ENCODE measurements at places on chromosomes 2 and 18.

- DNase-seq: no peak
Observed at GRCh38 chr2:152890736-152891135, 172.3 kb downstream of the ARL6IP6 start.

GRCh38 chr18:61710082-61710620 lies 182.7 kb downstream of the RNF152 start:
- DNase-seq: no peak

- no peak for DNase-seq
Observed at GRCh38 chr2:38192976-38193375, 117.0 kb upstream of the CYP1B1 start.

DNA sequence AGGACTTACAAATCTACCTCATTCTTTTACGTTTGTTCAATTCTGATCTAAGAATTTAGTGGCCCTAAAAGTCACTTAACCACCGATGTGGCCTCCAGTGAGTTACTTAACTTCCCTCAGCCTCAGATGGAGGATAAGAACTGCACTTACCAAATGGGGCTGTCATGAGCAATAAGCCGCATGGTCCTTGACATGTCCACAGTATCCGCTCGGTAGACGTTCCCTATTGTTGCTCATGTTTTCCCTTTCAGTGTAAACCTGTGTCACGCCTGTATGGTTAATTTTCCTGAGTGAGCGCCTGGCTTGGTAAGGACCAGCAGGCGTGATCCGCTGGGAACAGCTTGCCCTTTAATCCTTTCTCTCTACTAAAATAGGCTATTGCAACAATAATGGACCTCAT lies 20.3 kb downstream of the SEC11C start:
- no peak for DNase-seq

GRCh38 chr18:27007880-27008279 lies 142.4 kb upstream of the AQP4 start:
- DNase-seq: no peak

GRCh38 chr18:24208270-24209035 lies 69.6 kb downstream of the CABYR start:
- peak; percentile 42 for DNase-seq

- DNase-seq: no peak
Observed at GRCh38 chr2:28025123-28025522, 134.6 kb downstream of the BABAM2 start.

- DNase-seq: no peak
Observed at GRCh38 chr2:47617028-47617427, 165.9 kb upstream of the MSH6 start.

DNA sequence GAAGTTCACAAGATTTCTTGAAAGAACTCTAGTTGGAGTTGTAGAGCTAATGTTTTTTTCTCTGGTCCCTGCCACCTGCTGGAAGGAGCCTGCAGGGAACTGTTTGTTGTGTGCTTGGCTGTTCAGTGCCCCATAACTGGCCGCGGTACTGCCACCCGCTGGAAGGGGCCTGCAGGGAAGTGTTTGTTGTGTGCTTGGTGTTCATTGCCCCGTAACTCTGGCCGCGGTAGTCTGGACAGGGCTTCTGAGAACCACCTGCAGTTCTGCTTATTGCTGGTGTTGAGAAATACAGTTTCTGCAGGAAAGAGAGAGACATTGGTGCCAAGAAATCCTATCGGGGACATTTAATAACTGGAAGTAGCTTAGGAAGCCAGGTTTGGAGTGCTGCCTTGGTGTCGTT lies 58.1 kb downstream of the AGAP1 start:
- peak; percentile 51 for DNase-seq

GRCh38 chr2:607709-608108 lies 69.5 kb downstream of the TMEM18 start:
- DNase-seq: no peak

GRCh38 chr2:11100976-11101375 lies 54.3 kb upstream of the SLC66A3 start:
- DNase-seq: no peak

- no peak for DNase-seq
Observed at GRCh38 chr2:136844546-136844945, 79.2 kb downstream of the THSD7B start.

GRCh38 chr2:121723316-121723715 lies 13.4 kb downstream of the NIFK start:
- no peak for DNase-seq

DNA sequence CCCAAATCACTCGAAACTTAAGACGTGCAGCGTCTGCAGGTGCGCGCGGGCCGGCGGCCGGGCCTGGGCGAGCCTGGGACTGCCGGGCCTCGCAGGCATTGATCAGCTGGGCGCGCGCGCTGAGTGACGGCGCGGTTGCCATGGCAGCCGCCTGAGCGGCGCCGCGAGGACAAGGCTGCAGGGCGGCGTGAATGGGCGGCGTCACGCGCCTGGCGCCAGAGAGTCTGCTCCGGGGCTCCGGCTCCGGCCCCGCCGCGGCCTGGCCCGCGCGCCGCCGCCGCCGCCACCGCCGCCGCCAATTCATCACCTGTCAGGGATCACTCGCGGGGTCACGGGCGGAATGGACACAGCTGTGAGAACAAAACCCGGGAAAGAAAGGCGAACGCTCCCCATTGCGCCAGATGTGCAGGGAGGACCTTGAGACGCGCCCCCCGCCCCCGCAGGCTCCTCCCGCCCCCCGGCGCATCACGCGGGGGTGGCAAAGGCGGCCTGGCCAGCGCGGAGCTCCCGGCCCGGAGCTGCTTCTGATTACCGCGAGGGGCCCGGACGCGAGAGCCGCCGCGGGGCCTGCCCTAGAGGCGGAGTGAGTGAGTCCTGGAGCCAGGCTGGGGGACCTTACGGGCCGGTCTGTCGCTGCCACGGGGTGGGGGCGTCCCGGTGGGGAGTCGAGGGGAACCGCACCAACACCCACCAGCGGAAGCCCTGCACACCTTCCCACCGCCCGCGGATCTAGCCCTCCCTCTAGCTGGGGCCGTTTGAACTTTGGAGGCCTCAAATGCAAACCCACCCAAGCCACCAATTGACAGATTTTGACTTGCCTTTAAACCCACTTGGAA lies 2.9 kb upstream of the ID2 start:
- DNase-seq: peak; percentile 81

DNA sequence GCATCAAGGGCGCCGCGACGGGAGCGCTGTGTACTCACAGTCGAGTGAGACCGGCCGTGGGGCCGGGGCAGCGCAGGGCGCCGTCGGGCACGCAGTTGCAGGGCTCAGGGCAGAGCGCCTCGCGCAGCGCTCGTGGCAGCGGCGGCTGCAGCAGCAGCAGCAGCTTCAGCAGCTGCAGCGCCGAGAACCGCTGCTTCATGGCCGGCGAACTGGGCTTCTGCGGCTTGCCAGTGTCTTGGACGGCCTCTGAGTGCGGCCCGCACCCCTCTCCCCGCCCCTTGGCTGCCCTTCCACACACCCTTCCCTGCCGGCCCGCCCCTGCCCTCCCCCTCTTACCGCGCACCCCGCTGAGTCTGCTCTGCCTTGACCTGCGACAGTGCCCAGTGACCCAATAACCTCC lies at the start of gene LHCGR:
TSS of gene LHCGR (minus strand) at position 252 of the 400 bp plus-strand sequence. CDS start at position 199, 53 bp downstream.
- DNase-seq: no peak

GRCh38 chr18:61856678-61857077 lies 36.1 kb downstream of the RNF152 start:
- DNase-seq: no peak

DNA sequence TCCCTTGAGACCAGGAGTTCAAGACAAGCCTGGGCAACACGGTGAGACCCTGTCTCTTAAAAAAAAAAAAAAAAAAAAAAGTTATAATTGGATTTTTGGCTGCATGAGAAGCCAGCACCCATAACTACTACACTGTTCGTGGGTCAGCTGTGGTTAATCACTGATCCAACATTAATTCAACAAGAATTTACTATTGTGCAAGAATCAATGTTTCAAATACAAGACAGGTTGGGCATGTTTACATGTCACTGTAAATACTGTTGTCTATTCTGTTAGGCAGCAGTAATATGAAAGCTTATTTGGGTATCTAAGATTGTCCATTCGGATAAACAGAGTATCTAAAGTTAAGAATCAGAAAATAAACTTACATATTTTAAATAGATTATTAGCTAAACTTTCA lies 62.3 kb downstream of the ESCO1 start:
- no peak for DNase-seq

DNA sequence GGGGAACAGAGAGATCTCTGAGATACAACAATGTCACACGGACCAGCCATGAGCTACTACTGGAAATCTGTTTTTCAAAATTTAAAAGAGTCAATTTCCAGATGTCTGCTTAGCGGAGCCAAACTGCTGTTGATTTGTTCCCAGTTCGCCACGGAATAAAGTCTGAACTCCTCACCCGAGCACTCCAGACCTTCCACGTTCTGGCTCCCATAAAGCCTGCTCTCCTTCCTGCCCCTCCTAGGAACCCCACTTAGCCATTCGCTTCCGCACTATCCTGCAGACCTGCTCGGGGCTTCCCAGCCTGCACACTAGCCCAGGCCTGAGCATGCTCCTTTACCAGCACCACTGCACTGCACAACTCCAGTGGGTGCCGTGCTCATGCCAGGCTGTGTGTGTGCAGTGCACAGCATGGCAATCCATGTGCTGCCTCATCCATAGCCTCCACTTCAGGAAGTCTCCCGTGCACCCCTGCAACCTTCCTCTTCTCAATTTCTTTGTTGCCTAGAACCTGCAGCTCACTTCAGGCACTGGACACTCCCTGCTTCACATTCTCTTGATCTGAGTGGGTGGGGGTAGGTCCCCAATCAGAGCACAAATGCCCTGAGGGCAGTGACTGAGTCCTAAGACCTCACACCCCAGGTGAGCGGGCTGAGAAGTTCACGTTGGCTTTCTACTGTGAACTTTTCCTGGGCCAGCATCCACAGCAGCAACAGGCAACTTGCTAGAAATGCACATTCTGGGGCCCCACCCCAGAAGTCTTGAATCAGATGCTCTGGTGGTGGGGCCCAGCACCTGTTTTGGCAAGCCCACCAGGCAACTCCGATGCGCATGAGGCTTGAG lies 53.7 kb downstream of the ZBTB7C start:
- no peak for DNase-seq

- no peak for DNase-seq
Observed at GRCh38 chr2:230158468-230158867, 61.3 kb downstream of the SP110 start.

GRCh38 chr18:76274468-76275289 lies 220.4 kb downstream of the ZNF516 start:
- DNase-seq: no peak

GRCh38 chr2:127061375-127062273 lies 45.3 kb downstream of the BIN1 start:
- DNase-seq: peak; percentile 50

- DNase-seq: no peak
Observed at GRCh38 chr2:75356865-75357264, 157.5 kb upstream of the TACR1 start.

DNA sequence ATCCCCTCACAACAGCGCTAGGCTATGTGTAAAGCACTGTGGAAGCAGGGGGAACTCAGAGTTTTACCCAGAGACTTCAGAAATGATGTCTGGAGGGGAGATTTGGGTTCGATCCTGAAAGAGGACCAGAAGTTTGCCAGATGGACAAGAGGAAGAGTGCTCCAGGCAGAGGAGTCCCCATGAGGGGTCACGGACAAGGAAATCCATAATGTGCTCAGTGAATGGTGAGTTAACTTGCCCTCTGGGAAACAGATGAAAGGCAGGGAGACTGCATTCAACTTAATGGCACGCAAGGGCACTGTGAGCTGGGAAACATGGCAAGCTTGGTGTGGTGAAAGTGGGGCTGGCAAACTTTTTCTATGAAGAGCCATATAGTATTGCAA lies 6.0 kb upstream of the ASAP2 start:
- no peak for DNase-seq
